ENCODE measurements at places on chromosomes 16 and 17. TPM values are rescaled to one million over a fixed set of nuclear protein-coding genes. Genes with fewer than 3 reads are reported as not detected.

GRCh38 chr16:72901000-72901627 lies 146.8 kb downstream of the ZFHX3 start:
- no peak overlapping the region for H3K4me3 ChIP-seq
- H3K27ac ChIP-seq: no peak overlapping the region
- no peaks in the 10 kb centered on the region for H3K36me3 ChIP-seq
- no peak for DNase-seq

DNA sequence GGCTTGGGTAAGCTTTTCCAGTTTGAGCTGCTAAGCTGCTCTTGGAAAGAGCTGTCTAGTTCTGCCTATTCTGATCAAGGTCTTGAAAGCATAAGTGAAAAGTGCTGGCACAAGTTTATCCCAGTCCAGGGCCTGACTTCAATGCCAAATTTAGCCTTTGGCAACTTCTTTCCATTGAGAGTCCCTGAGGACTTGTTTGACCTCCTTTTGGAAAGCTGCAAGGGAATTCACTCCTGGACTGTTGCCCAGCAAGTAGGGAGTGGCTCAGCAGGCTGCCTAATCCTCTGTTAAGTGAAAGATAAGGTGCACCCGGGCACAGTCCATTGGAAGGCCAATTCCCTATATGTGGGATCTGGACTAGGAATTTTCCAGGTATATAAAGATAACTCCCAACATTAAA lies 16.0 kb upstream of the TANC2 start:
- H3K27me3 ChIP-seq: peaks cover 13% of the 10 kb centered on the region
- no peaks in the 10 kb centered on the region for H3K36me3 ChIP-seq
- DNase-seq: no peak
- H3K4me1 ChIP-seq: no peaks in the 10 kb centered on the region
- H3K4me3 ChIP-seq: no peak overlapping the region

- no peaks in the 10 kb centered on the region for H3K36me3 ChIP-seq
- DNase-seq: no peak
- H3K4me1 ChIP-seq: no peaks in the 10 kb centered on the region
Observed at GRCh38 chr17:15119968-15120367, 145.2 kb downstream of the PMP22 start.

DNA sequence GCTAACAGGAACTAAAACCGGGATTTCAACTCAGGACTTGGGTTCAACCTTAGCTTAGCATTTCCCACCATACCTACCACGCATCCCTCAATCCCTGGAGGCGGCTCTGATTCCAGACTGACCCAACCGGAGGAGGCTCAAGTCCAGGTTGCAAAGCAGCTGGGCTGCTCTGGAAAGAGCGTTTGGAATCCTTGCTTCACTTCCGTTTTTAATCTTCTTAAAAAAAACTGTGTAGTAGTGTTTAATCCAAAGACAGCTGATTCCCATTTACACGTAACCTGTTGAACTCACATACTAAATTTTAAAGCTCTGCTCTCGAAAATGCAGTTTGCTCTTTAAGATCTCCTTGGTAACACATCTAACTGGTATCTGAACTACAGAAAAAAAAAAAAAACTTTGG lies 50.0 kb downstream of the NXN start:
- H3K27ac ChIP-seq: no peak overlapping the region
- H3K4me1 ChIP-seq: no peaks in the 10 kb centered on the region
- DNase-seq: no peak
- H3K27me3 ChIP-seq: no peaks in the 10 kb centered on the region

DNA sequence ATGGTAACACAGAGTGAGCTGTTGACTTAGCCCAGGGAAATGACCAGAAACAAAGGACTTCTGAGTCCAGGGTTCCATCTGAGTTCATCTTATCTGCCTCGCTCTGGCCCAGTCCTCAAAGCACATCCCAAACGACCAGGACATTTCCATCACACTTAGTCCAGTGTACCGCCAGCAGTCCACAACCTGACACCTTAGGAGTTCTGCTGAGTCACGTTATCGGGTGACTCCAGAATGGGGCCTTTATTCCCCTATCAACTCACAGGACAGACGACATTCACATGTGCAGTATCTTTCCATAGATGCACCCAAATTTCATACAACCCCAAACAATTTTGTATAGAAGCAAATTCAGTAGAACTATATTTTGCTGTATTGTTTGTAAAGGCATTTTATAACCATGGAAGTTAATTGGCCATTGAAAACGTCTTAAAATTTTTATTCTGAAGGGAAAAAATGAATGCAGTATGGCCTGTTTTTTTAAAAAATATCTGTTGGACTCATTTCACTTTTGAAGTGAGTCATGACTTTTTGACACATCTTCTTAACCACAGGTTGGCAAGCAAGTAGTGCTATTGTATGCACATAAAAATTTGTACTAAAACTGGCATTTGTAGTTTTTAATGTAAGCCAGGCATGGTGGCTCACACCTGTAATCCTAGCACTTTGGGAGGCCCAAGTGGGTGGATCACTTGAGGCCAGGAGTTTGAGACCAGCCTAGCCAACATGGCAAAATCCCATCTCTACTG lies 46.3 kb downstream of the ZNF18 start:
- no peak overlapping the region for H3K4me3 ChIP-seq
- H3K27ac ChIP-seq: no peak overlapping the region
- DNase-seq: no peak
- H3K27me3 ChIP-seq: no peaks in the 10 kb centered on the region
- H3K36me3 ChIP-seq: no peaks in the 10 kb centered on the region
- no peaks in the 10 kb centered on the region for H3K4me1 ChIP-seq

GRCh38 chr17:59561042-59561441 lies 4.4 kb upstream of the DHX40 start:
- no peak overlapping the region for H3K27ac ChIP-seq
- H3K36me3 ChIP-seq: no peaks in the 10 kb centered on the region
- no peak overlapping the region for H3K4me3 ChIP-seq
- H3K27me3 ChIP-seq: no peaks in the 10 kb centered on the region

DNA sequence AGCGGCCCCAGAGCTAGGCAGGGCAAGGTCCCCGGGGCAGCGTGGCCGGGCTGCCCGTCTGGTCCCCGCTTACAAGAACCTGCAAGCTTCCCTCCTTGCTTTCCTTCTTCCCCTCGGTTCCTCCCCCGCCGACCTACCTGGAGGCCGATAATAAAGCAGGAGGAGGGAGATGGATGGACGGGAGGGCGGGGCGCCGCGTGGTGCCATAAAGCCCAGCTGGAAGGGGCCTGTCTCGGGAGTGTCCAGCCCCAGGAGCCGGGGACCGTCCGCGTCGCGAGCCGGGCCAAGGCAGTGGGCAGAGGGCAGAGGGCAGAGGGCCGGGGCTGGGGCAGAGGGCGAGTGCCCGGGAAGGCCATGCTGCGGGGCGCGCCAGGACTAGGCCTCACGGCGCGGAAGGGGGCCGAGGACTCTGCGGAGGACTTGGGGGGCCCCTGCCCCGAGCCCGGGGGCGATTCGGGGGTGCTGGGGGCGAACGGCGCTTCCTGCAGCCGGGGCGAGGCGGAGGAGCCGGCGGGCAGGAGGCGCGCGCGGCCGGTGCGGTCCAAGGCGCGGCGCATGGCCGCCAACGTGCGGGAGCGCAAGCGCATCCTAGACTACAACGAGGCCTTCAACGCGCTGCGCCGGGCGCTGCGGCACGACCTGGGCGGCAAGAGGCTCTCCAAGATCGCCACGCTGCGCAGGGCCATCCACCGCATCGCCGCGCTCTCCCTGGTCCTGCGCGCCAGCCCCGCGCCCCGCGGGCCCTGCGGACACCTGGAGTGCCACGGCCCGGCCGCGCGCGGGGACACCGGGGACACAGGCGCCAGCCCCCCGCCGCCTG lies at the start of gene BHLHA9:
BHLHA9 (plus strand) TSS at position 235 of the 820 bp plus-strand sequence; CDS start at position 355, 120 bp downstream.
- DNase-seq: no peak
- no peaks in the 10 kb centered on the region for H3K27me3 ChIP-seq
- H3K4me1 ChIP-seq: peaks cover 23% of the 10 kb centered on the region
- no peak within 1 kb of the TSS for H3K4me3 ChIP-seq
- no peaks in the 10 kb centered on the region for H3K36me3 ChIP-seq

The CCDC102A gene
- total RNA-seq: 11.2 TPM

The PPM1E gene
- total RNA-seq: not detected

The CDR2L gene
- 0.19 TPM for total RNA-seq

The ITPRIPL2 gene
- total RNA-seq: 0.53 TPM

The EVI2A gene
- total RNA-seq: 80.0 TPM

All from T-cell (primary cell).